ENCODE measurements at places on chromosomes 2 and 18.
A peak's percentile ranks its signal among the peaks of the same experiment; 100 is the strongest.

- DNase-seq: no peak
Observed at GRCh38 chr2:214676421-214677089, 132.9 kb downstream of the BARD1 start.

DNA sequence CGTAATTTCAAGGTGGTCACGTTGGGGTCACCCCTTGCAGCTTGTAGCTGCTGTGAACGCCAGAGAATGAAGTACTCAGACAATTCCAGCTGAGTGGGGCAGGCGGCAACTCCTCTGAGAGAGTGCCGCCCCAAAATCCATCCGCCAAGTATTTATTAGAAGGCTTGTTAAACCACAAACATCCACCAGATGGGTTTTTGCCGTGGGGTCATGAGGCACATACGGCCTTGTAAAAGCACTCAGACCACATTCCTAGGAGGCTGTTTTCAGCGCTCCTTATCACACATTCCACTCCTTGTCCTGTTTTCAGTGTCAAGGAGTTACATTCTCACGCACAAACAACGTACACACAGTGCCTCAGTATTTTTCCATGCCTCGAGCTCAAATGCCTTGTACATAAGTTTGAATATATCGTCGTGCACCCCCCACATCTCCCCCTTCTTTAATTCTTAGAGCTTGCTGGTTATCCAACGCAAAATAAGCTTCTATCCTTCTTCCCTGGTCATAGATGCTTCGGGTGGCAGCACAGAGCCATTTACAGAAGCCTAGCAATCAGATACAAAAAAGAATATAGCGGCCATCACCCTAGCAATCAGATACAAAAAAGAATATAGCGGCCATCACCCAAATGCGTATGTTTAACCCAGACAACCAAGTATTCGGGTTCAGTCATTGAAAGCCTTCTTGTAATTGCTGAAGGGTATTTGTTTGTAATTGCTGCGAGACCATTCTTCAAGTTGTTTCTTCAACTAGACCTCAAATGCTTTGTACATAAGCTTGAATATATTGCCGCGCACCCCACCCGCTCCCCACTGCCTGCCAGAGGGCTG, 7.3 kb downstream of the ALPP start:
- no peak for DNase-seq

DNA sequence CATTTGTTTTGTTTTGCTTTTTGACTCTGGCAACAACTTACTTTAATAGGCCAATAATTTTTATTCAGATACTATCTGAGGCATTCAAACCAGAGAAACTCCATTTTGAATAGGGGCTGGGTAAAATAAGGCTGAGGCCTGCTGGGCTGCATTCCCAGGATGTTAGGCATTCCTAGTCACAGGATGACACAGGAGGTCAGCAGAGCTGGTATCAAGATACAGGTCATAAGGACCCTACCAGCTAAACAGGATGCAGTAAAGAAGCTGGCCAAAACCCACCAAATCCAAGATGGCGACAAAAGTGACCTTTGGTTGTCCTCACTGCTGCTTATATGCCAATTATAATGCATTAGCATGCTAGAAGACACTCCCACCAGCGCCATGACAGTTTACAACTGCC, 102.2 kb upstream of the XPO1 start:
- no peak for DNase-seq

GRCh38 chr18:44682871-44683221, 2.2 kb downstream of the SETBP1 start:
- DNase-seq: no peak

GRCh38 chr18:54444319-54444914, 86.7 kb downstream of the C18orf54 start:
- peak; percentile 70 for DNase-seq

- DNase-seq: no peak
Observed at GRCh38 chr2:41859615-41860514, 188.0 kb upstream of the PKDCC start.

Data from endothelial cell (in vitro differentiated cells).